ENCODE measurements at places on chromosomes 5 and 9.

GRCh38 chr9:3281399-3281798, 244.4 kb downstream of the RFX3 start:
- DNase-seq, result no peak

- DNase-seq, result no peak
These were observed 9.4 kb upstream of the DELE1 start for GRCh38 chr5:141914199-141914743.

GRCh38 chr5:16135003-16135402, 44.6 kb downstream of the MARCHF11 start:
- DNase-seq, result no peak

DNA sequence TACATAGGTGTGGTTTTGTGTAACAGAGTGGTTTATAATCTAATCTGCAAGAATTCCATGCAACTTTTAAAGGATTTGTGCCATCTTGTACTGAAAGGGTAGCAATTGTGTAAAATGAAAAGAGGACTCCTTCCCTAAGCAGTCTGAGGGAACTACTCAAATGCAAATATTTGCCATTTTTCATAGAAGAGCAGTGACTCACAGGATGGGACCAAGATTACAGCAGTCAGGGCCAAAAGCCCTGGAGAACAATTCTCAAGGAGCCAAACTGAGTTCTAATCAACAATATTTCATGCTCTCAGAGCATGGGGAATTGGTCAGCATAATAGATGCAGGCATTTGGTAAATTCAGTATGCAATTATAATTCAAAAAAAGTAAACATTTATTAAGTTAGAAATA, 495.8 kb downstream of the CHSY3 start:
- no peak for DNase-seq

- no peak for DNase-seq
These were observed 34.6 kb upstream of the PTGS1 start for GRCh38 chr9:122336189-122336588.

DNA sequence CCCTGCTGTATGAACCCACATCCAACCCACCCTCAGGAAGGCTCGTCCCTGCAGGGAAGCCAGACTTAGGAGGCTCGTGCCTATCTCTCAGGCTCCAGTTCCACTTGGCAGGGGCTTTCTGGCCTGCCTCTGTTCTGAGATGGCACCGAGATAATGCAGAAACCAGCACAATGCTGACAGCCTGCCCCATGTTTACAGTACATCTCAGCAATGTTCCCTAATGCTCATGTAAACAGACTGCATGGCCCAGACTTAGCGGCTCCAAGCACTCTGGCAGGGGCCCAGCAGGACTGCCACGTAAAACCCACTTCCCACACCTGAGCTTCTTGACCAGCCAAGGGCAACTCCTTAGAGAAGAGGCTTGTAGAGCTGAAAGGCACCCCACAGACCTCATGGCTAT, 499.5 kb upstream of the BRINP1 start:
- no peak for DNase-seq

GRCh38 chr9:133467101-133467500, 7.3 kb downstream of the CACFD1 start:
- no peak for DNase-seq

DNA sequence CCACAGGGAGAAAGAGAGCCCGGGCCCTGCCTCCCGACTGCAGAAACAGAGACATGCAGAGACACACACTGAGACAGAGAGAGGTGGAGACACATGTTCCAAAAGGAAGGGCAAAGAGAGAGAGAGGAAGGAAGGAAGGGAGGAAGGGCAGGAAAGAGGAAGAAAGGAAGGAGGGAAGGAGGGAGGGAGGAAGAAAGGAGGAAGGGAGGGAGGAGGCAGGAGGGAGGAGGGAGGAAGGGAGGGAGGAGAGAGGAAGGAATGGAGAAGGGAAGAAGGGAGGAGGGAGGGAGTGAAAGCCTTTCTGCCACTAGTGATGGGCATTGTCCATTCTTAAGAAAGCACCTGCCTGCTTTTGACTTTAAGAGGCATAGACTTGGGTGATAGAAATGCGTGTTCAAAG, 31.8 kb upstream of the FIBCD1 start:
- no peak for DNase-seq

DNA sequence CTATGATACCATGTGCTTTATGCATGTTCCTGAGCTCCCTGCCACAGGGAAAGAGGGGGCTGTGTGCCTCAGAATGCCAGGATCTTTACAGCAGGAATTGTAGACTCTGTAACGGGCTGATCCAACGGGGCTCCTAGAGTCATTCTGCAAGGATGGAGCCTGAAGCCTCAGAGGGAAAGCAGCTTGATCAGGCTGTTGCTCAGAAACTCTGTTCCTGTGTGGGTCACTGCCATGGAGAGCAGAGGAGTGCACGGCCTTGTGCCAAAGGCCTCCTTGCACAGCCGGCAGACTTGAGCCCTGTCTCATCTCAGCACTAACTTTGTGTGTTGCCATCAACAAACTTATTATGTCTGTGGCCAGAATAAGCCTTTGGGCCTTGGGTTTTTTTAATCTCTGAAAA, 51.8 kb downstream of the AMBP start:
- no peak for DNase-seq

DNA sequence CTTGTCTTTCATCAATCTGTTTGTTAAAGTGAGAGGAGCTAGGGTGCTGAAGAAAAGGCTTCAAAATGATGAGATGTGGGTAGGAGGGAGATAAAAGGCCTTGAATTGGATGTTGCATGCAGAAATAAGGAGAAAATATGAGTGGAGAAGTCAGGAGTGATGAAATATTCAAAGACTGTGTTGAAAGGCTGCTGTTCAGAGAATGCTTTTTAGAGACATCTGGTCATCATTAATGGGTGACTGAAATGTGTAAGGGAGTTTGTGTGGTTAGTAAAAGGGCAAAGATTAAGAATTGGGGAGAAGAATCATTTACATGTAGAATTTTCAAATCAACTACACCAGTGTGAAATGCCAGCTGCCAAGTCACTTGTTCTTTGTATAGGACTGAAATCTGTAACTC, 383.9 kb downstream of the MAT2B start:
- no peak for DNase-seq
